ENCODE measurements at places on chromosomes 3 and 15.
A peak's percentile ranks its signal among the peaks of the same experiment; 100 is the strongest.

GRCh38 chr3:50182533-50183099, 8.8 kb upstream of the GNAT1 start:
- DNase-seq: no peak

GRCh38 chr3:113287803-113288648, 76.7 kb downstream of the BOC start:
- no peak for DNase-seq

- DNase-seq: no peak
These were observed at the start of gene CD200R1 for GRCh38 chr3:112974894-112975293. CD200R1 (minus strand) TSS chr3:112975103; CDS start chr3:112974857, 246 bp downstream.

GRCh38 chr15:70604666-70605315, 158.6 kb downstream of the UACA start:
- no peak for DNase-seq

DNA sequence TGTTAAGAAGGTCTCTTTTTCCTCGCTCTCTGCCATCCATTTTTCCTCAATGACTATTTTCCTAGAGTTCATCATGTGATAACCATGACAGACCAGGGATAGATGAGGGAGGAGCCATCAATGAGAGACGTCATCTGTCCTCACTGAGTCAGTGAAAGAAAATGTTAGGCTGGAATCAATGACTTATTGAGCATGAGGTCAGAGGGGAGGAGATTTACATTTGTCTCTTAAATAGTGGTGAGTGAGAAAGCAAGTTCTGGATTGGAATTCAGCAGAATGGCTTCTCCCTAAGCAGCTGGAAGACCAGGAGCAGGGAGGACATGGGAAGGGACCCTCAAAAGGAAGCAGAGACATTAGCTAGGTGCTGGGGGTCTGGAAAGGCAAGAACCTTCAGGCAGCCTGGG, 28.2 kb upstream of the USP3 start:
- DNase-seq: peak; percentile 64

DNA sequence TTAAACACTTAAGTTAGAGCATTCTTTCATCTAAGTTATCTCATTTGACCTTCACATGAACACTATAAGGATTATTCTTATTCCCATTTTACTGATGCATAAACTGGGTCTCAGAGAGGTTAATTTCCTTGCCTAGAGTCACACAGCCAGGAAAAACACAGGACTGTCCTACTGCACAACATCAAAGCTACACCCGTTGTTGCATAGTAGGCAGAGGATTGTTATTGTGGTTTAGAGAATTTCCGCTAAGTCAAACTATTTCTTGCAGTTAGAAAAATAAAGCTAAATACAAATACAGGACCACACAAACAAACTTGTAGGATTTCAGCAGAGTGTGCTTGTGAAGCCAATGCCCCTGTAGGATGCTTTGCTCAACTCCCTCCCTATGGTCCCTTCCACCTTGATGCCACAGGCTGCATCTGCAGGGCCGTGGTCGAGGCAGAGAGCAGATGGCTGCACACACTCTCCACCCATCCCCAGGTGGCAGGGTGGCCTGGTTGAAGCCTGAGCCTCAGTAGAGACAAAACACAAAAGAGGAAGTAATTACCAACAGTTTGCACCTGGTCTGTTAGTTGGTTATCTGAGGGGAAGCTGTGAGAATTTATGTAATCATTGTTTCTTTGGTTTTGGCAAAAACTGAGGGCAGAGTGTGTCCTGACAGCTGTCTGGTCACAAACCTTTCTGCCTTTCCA, 41.1 kb upstream of the SKOR1 start:
- DNase-seq: no peak

- no peak for DNase-seq
These were observed 133.7 kb upstream of the BCL6 start for GRCh38 chr3:187878772-187879518.

- no peak for DNase-seq
These were observed 240.7 kb upstream of the DNAJC19 start for GRCh38 chr3:181230258-181230657.

DNA sequence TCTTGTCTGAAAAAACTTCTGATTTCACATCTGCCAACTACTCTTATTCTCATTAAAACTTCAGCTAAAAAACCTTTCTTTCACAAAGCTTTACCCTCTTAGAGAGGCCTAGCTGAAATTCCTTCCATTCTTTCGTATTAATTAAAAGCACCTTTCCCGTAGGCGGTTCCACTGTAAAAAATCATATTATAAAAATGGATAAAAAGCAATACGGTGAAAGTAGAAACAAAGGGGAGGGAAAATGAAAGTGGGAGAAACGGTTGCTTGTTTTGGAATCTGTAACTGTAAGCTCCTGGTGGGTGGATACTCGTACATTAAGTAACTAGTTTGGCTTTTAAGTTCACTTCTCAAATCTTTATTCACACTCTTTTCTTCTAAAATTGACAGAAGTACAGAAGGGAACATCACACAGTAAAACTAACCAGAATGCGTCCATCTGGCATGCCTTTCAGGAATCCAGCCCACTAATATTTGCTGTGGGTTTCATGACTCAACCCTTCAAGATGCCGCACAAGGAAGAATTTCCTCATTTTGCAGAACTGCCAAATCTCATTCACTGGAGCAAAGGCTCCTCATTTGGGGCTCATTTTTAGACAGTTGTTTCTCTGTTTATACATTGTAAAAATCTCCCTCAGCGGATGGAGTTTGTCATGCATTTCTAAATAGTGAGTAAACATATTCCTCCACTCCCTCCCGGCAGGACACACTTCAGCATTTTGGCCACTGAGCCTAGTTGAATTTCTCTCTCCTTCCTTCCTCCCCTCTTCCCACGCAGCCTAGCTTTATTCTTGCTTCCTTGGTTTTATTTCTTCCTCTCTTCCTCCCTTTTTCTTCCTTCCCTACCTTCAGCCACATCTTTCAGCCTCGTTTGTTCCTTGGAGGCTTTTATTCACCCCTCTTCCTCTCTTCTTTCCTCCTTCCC, 419.5 kb upstream of the NAALADL2 start:
- peak; percentile 46 for DNase-seq

GRCh38 chr3:45954306-45954705, 11.0 kb downstream of the CXCR6 start:
- DNase-seq: no peak

DNA sequence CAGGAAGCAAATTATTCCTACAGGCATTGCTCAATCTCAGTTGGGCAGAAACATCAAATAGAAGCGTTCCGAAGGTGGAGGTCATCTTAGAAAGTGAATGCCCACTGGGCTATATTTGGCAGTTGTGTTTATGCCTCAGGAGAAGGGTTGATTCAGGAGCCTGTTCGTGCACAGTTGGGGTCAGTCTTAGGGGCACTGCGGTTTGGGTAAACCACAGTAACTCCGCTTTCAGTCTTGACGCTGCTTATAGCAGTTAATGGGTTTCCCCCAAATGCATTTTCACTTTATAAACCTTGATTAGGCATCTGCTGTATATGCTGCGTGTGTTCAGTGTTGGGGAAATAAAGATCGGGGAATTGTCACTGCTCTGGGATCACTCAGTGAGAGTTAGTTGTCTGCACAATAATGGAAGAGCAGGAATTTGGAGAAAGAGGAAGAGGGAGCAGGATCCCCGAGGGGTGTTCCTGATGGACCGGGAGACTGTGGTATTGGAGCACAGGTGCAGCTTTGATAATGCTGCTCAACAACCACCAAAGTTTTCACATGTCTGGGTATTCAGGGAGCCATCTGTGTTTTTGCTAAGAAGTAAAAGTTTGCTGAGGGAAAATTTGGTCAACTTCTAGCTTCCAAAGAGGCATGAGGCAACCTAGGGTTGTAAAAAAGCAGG, 124.3 kb upstream of the EIF1B start:
- DNase-seq: no peak

All from renal cortex interstitium (tissue), 15 donors.